ENCODE measurements at places on chromosomes 2 and 18.

DNA sequence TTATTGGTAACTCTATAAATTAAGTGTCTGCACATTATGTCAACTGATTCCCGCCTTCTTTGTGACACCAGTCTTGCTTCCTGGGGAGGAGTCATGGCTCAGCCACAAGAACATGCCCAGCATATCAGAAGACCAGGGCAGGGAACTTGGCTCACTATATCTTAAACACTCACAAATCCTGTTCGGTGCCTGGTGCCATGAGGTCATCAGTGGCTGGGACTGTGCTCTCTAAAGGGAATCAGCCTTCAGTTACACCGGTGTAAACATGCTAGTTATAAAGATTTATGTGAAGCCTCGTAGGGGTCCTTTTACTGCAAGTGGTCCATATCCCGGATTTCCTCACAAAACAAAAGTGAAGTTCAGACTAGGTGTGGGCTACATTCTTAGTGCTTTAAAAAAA lies 73.1 kb upstream of the ZNF521 start:
- DNase-seq: no peak

GRCh38 chr2:177612659-177613058 lies 220.1 kb downstream of the AGPS start:
- no peak for DNase-seq

DNA sequence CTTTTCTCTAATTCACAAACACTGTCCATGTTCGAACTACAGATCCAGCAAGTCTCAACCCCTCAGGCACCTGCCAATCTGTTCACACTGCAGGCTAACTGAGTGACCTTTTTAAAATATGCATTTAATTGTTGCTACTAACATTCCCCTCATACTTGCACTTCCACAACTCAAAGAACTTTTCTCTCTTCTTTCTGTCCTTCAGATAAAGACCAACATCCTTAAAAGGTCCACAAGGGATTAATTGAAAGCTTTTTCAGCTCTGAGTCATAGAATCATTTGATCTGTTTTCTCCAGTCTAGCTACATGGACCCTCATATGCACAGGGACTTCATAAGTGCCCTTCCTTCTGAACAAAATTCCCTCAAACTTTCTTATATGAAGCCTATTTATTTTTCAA lies 1321.2 kb downstream of the DPP10 start:
- no peak for DNase-seq

DNA sequence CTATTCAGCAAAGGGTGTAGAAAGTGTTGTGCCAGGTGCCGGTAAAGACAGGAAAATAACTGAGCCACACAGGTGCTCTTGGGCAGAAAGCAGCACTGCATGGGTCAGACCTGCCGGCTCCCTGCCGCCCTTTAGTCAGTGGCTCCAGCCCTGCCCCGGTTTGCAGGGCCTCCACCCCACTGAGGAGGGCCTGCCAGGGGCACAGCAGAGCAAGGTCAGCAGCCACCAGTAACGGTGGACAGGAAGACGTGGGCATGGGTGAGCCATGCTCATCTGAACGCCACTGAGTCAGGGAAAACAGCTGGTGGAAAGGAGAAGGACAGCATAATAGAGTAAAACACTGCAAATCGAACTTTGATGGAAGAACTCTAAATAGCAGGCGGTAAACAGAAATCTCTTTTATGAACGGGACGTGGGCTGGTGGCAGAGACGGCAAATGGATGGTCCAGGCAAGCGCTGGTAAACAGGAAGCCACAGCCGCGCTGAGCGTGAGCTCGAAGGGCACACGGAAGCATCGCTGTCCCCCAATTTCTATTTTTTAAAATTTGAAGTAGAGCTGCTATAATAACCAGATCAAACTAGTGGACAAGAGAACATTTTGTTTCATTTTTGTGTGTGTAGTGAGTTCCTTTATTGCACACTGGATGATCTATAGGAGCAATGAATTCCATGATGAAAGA lies 141.8 kb upstream of the ALKAL2 start:
- DNase-seq: no peak

GRCh38 chr2:45836316-45836715 lies 184.8 kb downstream of the PRKCE start:
- peak; percentile 40 for DNase-seq

DNA sequence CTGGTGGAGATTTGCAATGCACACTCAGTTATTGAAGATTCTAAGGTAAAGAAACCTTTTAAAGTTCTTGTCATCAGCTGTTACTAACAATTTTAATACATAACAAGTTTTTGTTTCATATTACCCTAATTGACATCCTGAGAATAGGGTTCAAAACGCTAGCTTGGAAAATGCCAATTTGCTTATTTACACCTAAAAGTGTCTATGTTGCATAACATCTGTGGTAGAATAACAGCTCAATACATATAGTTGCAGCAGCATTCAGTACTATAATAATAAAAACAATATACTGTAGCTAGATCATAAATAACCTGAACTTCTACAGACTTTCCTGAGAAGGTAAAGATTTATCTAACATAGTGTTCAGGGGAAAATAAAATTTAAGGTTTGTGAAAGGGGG lies 219.0 kb downstream of the OSR1 start:
- no peak for DNase-seq

- DNase-seq: no peak
Observed at GRCh38 chr18:13647761-13648160, 78.6 kb downstream of the FAM210A start.

DNA sequence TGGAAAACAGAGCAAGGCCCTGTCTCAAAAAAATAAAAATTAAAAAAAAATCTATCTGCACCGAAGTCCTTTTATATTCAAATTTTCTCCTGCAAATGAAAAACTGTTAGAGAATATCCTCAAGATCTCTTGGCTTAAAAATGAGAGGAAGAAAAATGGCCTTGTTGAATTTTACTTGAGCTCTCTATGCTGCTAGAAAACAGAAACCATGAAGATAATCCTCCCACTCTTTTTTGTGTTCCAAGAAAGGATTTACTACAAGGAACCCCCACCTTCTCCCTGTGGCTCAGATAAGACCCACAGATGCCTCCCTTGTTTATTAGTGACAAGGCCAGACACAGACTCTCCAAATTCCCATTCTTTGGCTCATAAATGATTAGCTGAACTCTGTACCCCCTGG lies 71.0 kb downstream of the SGPP2 start:
- no peak for DNase-seq

DNA sequence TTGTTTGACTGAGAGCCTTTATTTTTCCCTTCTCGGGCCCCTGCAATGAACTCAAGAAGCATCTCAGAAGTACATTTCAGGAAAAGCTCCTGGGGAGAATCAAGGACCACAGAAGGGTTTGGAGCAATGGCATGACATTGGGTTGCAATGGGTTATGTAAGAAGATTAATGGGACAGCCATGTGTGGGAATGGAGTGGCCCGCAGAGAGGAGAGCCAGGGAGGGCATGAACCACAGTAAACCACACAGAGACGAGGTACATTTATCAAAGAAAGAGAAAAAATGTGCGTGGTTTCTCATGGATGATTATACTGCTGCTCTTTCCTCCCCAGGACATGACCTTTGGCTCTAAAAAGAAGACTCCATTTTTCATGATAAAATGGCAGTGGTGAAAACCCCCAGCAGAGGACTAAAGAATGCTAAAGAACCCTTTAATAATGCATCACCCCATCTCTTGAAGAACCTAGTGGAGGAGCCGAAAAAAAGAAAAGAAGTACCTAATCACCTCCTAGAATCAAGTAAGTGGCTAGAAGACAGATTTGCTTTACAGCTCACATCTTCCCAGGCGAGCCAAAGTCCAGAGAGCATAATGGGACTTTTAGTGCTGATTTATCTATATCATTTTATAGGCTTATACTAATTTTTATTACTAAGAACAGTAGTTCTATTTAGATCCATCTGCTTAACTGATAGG lies 1.7 kb downstream of the CFAP221 start:
- no peak for DNase-seq

GRCh38 chr2:215425021-215425782 lies 10.7 kb downstream of the FN1 start:
- no peak for DNase-seq

DNA sequence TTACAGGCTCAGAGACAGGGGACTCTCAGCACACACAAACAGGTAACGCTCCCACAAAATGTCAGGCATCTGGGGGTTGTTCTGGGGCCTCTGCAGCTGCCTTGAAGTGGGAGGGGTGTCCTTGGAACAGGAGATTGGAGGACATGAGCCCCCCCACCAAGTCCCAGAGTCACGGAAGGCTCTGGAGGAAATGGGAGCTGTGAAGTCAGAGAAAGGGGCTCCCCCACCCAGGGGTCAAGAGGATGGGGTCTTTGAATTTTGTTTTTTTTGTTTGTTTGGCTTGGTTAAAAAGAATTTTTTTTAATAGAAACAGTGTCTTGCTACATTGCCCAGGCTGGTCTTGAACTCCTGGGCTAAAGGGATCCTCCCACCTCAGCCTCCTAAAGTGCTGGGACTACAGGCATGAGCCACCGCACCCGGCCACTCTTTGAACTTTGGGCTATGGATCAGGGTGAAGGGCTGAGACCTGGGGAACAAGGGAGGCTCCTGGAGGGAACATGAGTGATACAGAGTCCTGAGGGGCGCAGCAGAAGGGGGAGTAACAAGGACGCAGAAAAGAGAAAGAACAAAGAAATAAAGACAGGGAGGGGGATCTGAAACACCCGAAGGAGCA lies 46.8 kb downstream of the TNS1 start:
- DNase-seq: no peak

DNA sequence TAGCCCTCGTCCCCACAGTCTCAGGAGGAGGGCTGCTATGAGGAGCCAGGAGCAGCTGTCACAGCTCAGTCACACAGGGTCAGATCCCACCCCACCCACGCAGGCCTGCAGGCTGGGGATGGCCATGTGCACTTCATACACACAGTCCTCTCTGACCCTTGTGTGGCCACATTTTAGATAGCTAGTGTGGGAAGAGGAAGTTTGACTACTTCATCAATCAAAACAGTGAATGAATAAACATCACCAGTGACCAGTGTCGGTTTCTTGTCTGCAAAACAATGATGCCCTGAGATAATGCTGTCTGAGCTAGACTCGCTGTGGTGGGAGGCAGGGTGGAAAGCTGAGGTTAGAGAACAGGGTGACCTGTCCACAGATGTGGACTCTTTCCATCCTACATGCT lies 107.1 kb downstream of the PIEZO2 start:
- no peak for DNase-seq

Data from NCI-H524 (cell line).